ENCODE measurements at places on chromosomes 6 and 20.

DNA sequence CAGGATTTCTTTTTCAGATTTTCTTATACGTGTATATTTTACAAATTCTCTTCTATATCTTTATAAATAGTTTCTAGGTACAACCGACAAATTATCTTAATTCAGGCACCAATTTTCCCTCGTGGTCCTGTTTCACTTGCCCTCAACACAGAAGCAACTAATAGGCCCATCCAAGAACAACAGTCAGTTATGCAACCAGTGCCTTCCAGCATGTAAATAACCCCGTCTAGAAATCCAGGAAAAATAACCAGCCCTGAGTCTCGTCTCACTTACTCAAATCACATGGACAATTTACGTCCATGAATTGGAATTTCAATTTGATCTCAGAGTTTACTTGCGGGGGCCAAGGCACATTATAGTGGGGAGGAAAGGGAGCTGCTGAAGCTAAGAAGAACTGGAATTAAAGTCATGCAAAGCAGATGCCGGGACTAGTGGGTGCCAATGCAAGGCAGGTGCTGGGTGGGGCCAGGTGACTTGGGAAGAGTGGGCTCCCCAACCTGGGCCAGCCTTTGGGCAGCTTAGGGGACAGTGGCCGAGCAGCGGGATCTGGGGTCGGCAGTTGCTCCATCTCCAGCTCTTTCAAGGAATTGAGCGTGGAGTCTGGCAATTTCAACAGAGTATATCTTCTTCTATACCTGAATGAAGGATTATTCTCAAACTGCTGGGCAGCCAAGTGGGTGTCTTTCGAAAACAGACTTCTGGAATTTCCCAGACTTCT is 121.7 kb downstream of the EDN3 start:
- no peak for ATAC-seq

GRCh38 chr6:79833264-79833963 is 113.9 kb downstream of the ELOVL4 start:
- no peak for ATAC-seq

- ATAC-seq = no peak
These were observed 6.8 kb downstream of the ABCF1 start for GRCh38 chr6:30578051-30578450.

- no peak for ATAC-seq
These were observed 25.8 kb upstream of the SNRPC start for GRCh38 chr6:34731393-34732060.

GRCh38 chr6:155115893-155116570 is 120.9 kb downstream of the TIAM2 start:
- ATAC-seq = no peak

GRCh38 chr6:157763904-157764177 is 59.2 kb upstream of the SNX9 start:
- no peak for ATAC-seq

GRCh38 chr6:159934181-159934580 is 34.7 kb upstream of the IGF2R start:
- ATAC-seq = peak; percentile 23

GRCh38 chr20:10563935-10564492 is 109.8 kb downstream of the JAG1 start:
- no peak for ATAC-seq

DNA sequence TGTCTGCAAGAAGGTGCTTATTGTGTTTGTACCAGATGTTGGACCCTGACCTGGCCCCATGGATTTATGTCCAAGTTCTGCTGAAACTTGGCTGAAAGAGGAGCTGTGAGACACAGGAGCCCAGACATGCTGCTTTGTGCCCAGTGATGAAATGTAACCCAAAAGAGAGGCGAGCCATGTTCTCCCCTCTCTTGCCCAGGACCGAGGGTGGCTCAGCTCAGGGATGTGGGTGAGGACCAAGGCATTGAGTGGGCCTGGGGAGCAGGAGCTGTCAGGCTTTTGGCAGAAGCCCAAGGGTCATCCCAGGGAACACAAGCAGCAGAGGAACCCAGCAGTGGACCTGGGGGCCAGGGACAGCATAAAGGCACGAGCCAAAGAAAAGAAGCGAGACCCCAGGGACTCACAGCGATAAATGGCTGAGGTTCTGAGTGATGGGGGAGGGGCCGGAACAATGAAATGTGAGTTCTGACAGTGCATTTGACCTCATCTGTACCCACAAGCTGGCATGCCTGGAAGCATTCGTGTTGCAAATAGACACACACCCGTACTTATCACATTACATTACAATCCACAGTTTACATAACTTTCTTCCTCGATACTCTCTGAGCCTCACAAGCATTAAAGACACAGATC is 363.4 kb upstream of the JARID2 start:
- ATAC-seq = no peak

- no peak for ATAC-seq
These were observed 67.9 kb upstream of the BHLHE23 start for GRCh38 chr20:63074631-63075030.

DNA sequence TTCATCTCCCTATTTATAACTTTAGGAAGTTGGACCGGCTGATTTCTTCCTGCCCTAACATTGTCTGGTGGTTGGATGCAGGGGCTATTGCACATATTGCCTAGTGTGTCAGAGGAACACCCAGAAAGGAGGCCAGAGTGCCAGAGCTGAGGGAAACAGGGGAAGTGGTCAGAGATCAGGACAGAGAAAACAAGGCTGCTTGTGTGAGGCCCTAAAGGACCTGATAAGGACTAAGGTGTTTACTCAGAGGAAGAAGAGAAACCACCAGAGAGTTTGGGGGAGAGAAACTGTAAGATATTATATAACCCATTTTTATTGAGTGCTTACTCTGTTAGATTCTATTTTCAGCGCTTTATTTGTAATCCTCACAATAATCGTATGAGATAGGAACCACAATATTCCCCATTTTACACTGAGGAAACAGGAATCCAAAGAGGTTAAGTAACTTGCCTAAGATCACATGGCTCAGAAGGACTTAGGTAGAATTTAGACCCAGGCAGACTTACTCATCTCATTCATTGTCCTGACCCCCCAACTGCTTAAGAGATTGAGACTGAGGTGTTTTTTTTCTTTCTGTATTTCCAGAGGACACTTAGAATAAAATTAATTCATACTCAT is 54.0 kb upstream of the REV3L start:
- no peak for ATAC-seq
